ENCODE measurements at places on chromosomes 12 and 14.

DNA sequence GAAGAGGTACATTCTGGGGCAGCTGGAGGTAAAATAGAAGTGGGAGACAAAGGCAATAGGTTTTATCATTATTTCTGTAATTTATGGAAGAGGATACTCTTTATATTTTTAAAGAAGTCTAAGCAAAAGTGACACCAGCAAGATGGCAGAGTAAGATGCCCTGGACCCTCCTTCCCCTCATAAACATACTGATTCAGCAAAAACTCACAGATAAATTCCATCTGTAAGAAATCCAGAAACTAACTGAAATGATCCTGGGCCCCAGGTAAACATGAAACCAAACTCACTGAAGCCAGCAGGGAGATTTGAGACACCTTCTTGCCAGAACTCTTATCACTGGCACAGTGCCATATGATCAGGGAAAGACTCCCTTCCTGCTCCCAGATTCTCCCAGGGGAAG lies 79.9 kb downstream of the GCH1 start:
- no peak for DNase-seq

DNA sequence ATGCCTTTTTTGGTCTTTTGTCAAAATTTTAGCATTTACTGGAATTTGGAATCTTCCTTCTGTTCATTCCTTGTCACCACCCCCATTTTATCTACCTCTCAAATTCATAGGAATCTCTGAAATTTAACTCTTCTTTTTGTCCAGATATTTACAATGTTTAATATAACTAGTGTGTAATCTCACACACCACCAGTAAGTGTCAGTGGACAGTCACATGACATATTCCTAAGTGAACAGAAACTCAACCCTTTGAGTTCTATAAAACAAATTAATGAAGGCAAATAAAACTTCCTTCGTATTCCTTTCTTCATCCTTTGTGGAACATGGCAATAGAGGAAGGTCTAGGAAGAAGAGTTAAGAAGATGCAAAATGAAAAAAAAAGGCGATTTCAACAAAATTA lies 26.6 kb downstream of the ATF7 start:
- no peak for DNase-seq

GRCh38 chr12:84660139-84660538 lies 252.5 kb downstream of the SLC6A15 start:
- DNase-seq: no peak

- DNase-seq: no peak
Measured at GRCh38 chr12:54251667-54252284, 28.1 kb downstream of the CBX5 start.

GRCh38 chr12:100897240-100897639 lies 102.7 kb downstream of the ANO4 start:
- no peak for DNase-seq

GRCh38 chr14:99779751-99780150 lies 13.5 kb upstream of the EML1 start:
- DNase-seq: no peak

DNA sequence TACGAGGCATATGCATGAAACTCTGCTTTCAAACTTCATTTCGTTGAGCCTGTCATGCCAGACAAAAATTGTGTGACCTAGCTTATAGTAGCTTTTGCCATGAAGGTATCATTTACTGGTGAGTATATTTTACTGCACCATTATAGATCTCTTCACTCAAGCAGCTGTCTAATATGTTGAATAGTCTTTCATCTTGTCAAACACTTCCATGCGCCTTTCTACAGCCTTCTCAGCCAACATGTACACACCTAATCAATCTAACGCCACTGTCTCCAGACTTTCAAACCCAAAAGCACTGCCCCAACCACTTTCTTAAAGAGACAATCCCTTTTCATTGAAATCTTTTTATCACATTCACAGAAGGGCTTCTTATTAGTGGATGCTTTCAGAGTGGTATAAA lies 757.4 kb downstream of the VRK1 start:
- DNase-seq: no peak

DNA sequence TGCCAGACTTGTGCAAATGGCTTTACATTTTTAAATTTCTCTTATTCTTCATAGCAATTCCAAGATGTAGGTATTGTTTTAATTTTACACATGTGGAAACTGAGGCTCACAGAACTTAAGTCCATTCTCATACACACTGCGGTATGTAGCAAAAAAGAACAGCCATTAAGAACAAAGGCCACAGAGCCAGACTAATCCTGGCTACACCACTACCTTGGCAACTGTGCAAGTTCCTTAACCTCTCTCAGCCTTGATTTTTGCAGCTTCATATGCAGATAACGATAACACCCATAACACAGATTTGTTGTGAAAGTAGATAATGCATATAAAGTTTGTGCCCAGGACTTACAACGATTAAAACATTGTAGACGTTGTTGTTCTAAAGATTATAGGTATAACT lies 81.1 kb downstream of the ABCC9 start:
- no peak for DNase-seq

DNA sequence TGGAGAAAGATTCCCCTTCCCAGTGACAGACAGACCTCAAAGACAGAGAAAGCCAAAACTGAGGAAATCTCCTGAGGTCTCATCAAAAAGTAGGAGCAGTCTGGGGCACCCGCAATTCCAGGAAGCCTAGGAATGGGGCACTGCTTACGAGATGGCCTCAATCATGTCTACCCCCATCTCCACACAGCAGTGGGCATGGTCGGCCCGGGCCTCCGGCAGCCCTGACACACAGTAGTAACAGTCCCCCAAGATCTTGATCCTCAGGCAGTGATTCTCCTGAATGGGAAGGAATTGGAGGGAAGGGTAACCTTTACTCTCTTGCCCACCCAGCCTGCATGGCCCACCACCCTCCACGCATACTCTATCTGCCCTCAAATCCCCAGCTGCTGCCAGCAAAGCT lies 11.9 kb downstream of the ADCY6 start:
- no peak for DNase-seq

- DNase-seq: no peak
Measured at GRCh38 chr14:99125113-99125512, 146.9 kb downstream of the BCL11B start.

DNA sequence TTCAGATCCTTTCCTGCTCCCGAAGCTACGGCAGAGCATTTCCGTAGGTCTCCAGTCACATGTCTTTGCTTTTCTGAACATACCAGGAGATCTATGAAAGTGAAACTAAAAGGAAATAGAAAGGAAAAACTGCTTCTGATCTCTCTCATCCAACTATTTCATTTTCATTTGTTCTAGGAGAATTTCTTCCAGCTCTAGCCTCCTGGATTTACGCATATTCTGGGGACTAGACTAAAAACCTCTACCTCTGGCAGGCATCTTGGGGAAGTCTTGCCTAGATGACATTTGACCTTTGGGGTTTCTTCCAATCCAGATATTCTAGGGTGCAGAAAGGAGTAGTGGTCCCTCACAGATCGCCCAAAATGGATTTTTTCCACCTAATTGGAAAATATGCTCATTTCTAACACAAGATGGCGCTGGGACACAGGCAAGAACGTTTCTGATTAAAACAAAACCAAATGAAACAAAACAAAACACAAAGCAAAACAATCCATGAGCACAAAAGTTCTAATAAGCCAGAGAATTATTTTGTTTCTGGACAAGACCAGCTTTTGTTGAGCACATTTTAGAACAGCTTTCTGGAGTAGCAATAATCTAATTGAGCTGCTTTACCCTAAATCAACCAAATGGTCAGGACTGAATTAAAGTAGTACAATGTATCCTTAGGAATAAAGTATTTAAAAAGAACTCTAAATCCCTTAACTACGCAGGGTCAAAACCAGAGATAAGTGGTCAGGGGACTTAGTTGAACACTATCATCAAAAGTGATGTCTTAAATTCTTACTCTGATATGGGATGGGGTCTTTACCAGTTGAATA lies 12.3 kb upstream of the PARP11 start:
- no peak for DNase-seq

GRCh38 chr14:99412117-99413061 lies 68.3 kb downstream of the SETD3 start:
- no peak for DNase-seq

GRCh38 chr12:119578112-119578511 lies 15.5 kb upstream of the TMEM233 start:
- DNase-seq: no peak

DNA sequence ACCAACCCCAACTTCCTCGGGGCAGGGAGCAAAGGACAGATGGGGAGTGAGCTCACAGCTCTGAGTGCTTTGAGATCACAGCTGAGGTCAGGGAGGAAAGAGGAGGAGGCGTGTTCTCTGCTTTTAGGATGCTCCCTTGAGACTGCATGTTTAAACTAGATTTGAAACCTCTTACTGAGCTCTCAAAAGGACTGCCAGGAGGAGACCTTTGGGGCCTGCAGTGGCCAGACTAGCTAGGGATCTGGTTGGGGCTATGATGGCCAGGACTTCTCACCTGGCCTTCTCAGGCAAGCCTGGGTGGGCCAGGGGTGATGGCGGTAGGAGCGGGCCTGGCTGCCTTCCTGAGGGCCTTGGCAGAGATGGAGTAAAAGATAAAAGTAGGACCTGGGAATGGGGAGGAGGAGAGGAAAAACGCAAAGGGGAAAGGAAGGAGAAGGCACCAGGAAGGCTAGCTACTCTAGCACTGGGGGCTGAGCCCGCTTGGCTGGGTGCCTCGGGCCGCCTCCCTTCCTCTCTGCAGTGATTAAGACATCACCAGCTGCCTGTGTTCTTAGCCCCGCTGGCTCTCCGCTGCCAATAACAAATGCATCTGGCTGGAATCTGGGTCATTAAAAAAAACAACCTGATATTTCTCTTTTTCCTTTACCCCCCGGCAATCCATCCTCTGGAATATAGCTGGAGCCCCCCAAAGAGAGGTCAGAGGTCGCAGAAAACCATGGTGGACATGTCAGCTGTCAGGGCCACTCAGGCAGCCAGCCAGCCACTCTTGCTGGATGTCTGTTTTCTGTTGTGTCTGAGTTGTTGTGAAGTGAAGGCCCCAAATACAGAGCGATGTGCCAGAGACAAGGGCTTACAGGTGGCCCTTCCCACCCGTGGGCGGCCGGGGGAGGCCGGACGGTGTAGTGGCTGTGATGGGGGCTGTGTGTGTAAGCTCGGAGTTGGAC lies 141.3 kb downstream of the TSPAN9 start:
- DNase-seq: no peak

Data from T-helper 22 cell (primary cell).